ENCODE measurements at places on chromosomes 4 and X. TPM values are rescaled to one million over a fixed set of nuclear protein-coding genes. Genes with fewer than 3 reads are reported as not detected.
A peak's percentile ranks its signal among the peaks of the same experiment; 100 is the strongest.

- H3K27me3 ChIP-seq, result no peaks in the 10 kb centered on the region
- H3K36me3 ChIP-seq, result peaks cover 2% of the 10 kb centered on the region
- H3K4me1 ChIP-seq, result no peaks in the 10 kb centered on the region
- no peak overlapping the region for H3K27ac ChIP-seq
- H3K4me3 ChIP-seq, result no peak overlapping the region
- no peak for DNase-seq
These were observed 126.1 kb downstream of the ASB9 start for GRCh38 chrX:15143825-15144121.

DNA sequence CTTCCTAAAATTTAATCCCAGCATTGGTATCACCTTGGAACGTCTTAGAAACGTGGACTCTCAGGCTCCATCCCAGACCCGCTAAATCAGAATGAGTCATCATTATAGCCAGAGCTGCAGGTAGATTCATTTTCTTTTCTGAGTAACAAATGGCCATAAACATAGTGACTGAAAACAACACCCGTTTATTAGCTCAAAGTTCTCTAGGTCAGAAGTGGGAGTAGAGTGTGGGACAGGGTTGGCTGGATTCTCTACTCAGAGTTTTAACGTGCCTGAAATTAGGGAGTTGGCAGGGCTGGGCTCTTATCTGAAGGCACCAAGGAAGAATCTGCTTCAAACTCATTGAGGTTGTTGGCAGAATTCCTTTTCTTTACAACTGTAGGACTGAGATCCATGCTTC lies 101.8 kb upstream of the C1QTNF7 start:
- H3K36me3 ChIP-seq, result no peaks in the 10 kb centered on the region
- H3K27me3 ChIP-seq, result no peaks in the 10 kb centered on the region
- no peak for DNase-seq
- no peak overlapping the region for H3K4me3 ChIP-seq
- H3K27ac ChIP-seq, result no peak overlapping the region
- H3K4me1 ChIP-seq, result peaks cover 2% of the 10 kb centered on the region

DNA sequence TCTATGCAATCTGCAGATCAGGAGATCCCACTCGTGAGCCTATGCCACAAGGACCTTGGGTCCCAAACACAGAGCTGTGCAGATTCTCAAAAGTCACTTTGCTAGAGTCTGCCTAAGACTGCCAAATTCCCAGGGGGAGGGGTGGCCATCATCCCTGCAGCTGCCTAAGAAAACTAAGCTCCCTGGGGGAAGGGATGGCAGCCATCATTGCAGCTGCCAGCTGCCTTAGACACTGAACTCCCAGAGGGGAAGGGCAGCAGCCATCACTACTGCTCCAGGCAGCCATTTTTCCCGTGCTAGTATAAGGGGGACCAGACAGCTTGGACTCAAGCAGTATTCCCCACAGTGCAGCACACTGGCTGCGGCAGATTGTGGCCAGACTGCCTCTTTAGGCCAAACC lies 156.9 kb downstream of the NKX6-1 start:
- peaks cover 35% of the 10 kb centered on the region for H3K36me3 ChIP-seq
- no peak overlapping the region for H3K4me3 ChIP-seq
- no peaks in the 10 kb centered on the region for H3K27me3 ChIP-seq
- no peak overlapping the region for H3K27ac ChIP-seq

- DNase-seq, result no peak
- H3K4me3 ChIP-seq, result no peak overlapping the region
- no peaks in the 10 kb centered on the region for H3K4me1 ChIP-seq
- no peak overlapping the region for H3K27ac ChIP-seq
- no peaks in the 10 kb centered on the region for H3K27me3 ChIP-seq
These were observed 42.6 kb upstream of the TADA2B start for GRCh38 chr4:7000421-7001176.

DNA sequence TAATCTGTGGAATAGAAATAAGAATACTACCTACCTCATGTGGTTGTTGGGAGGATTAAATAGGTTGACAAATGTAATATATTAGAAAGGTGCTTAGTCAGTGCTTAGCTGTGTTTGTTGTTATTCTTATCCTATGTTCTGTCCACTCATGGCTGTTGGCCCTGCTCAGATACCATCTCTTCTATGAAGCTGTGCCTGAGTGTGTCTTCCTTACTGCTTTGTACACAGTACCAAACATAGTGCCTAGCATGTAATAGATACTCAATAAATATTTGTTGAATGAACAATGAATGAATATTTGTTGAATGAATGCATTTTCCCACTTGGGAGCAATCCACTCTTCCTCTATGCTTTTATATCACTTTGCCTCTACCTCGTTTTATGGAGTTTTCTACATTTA lies 57.2 kb downstream of the NHS start:
- DNase-seq, result no peak
- H3K4me1 ChIP-seq, result no peaks in the 10 kb centered on the region
- no peaks in the 10 kb centered on the region for H3K27me3 ChIP-seq
- H3K27ac ChIP-seq, result no peak overlapping the region
- H3K4me3 ChIP-seq, result no peak overlapping the region

DNA sequence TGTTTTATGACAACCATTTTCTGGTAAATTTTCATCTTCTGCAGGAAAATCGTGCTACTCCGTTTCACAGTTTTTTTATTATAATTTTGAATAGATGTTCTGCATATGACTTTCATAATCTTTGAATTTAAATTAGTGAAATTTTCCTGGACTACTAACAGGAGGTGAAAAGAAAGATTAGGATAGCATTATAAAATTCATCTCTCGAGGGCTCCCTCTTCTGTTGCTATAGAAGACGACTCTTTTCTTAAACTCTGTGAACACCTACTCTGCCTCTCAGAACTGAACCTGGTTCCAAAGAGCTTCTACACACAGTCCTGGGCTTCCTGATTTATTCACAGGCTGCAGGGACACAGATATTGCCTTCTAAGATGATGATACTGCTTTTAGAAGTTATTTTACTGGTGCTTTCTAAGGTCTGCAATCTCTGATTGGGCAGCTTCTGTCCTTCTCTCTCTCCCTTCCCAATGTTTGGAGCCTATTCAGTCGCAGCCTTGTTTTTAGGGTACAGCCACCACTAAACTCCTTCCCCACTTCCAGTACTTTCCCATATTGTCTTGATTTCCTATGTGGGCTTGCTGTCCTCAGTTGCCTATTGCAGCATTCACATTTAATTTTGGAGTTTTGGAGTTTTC lies 10.1 kb upstream of the SAP30 start:
- H3K4me3 ChIP-seq, result no peak overlapping the region
- H3K4me1 ChIP-seq, result no peaks in the 10 kb centered on the region
- no peak for DNase-seq
- H3K27ac ChIP-seq, result no peak overlapping the region
- peaks cover 2% of the 10 kb centered on the region for H3K36me3 ChIP-seq

DNA sequence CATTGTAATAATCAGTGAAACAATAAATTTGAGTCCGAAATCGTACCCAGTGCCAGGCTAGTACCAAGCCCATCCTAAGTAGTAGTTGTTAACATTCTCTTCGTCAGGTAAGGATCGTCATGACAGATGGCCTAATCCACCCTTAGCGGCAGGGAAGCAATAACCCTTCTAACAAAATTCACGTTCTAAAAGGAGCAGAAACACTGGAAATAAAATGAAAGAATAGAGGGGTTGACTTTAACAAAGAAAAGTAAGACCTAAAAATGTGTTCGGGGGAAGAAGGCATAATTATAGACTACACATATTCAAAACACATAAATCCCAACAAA lies 142.7 kb downstream of the CPEB2 start:
- H3K36me3 ChIP-seq, result no peaks in the 10 kb centered on the region
- peaks cover 5% of the 10 kb centered on the region for H3K4me1 ChIP-seq
- no peak overlapping the region for H3K27ac ChIP-seq
- no peaks in the 10 kb centered on the region for H3K27me3 ChIP-seq
- no peak for DNase-seq
- H3K4me3 ChIP-seq, result no peak overlapping the region

DNA sequence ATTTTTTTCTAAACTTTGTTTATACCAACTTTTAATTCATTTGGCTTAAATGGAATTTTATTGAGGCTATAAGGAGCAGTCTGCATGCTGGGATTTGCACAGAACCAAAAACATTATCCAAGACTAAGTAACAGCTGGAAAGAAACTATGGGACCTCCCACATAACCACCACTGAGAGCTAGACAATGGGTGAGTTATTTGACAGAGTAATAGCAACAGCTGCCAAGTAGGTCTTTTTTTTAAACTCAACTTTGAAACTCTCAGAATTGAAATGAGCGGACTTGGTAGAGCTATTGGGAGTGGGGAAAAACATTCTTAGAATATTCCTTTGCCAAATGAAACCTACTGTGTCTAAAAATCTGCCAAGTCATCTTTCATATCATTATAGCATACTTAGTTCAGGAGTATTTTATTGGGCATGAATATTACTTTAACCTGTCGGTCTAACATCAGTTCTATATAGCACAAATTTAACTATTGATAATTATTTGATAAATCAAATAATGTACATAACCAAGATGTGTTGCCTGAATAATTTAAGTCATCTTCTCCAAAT lies 1428.0 kb downstream of the PCDH7 start:
- DNase-seq, result no peak
- H3K4me1 ChIP-seq, result no peaks in the 10 kb centered on the region
- H3K27ac ChIP-seq, result no peak overlapping the region

DNA sequence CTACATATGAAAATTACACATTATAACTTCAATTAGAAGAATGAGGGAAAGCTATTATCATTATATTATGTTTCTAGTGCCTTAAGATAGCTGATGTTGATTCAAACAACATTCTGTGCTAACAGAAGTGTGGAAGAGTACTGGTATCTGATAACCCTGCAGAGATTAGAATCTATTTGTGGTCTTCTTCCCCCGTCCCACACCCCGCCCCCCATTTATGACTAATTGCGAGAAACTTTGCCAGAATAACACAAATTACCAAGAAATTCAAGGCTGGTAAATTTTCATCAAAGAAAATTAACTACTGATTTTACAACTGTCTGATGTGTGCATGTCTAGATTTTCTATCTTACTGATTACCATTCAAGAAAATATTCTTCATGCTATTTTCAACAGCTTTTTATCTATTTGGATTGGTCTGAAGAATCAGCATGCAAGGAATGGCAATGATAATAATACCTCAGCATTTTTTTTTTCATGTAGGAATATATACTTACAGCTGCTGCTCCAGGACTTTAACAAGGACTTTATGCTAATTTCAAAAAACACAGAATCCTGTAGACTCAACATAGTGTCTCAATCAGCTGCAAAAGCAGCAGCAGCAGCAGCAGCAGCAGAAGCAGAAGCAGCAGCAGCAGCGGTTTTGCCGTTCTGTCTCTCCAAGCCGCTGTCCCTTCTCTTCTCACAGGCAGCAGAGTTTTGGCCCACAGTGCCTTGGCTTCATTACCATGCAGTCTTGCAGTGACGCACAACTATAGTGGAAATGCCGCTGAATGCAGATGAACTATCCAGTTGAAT lies 126.7 kb downstream of the FRYL start:
- no peak for DNase-seq
- H3K27me3 ChIP-seq, result no peaks in the 10 kb centered on the region
- H3K27ac ChIP-seq, result no peak overlapping the region
- H3K36me3 ChIP-seq, result no peaks in the 10 kb centered on the region

DNA sequence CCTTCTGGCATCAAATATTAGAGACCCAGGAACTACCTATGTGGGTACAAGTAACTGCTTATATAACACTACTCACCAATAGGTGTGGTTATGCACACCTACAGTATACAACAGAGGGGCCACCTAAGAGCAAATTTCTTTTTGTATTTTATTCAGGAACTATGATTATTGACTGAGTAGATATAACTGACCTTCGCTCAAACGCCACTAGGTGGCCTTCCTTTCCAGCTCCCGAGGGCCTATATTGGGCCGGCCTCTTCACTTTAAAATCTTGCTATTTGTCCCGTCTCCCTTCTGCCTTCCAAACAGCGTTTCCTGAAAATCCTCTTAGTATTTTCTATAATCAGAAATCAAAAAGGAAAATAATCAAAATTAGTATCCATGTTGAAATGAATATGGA lies 19.9 kb upstream of the PABPC5 start:
- peaks cover 2% of the 10 kb centered on the region for H3K36me3 ChIP-seq
- H3K27ac ChIP-seq, result no peak overlapping the region
- DNase-seq, result no peak
- H3K4me3 ChIP-seq, result no peak overlapping the region

GRCh38 chr4:83876047-83876446 lies 340.1 kb downstream of the GPAT3 start:
- no peaks in the 10 kb centered on the region for H3K4me1 ChIP-seq
- DNase-seq, result no peak
- no peak overlapping the region for H3K27ac ChIP-seq
- no peaks in the 10 kb centered on the region for H3K36me3 ChIP-seq

DNA sequence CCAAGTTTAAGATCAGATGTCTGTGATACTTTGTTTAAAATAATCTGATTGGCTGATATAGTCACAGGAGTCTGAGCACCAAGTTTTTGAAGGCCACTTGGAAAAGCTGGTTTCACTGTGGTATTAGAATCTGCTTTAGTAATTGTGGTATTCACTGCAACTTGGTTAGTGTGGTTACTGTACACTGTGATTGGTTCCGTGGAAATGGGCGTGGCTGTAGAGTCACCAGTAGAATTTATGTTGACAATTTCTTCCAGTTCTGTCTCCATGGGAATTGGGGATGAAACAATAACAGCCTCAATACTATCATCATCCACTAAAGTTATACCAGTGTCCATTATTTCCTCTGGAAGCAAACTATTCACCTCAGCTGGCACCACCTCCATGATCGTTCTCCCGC lies 26.2 kb downstream of the LIN54 start:
- H3K27me3 ChIP-seq, result no peaks in the 10 kb centered on the region
- no peaks in the 10 kb centered on the region for H3K4me1 ChIP-seq
- DNase-seq, result no peak
- H3K36me3 ChIP-seq, result peaks cover 2% of the 10 kb centered on the region
- no peak overlapping the region for H3K27ac ChIP-seq
- no peak overlapping the region for H3K4me3 ChIP-seq

GRCh38 chr4:63851496-63851895 lies 557.8 kb downstream of the TECRL start:
- H3K27ac ChIP-seq, result no peak overlapping the region
- no peaks in the 10 kb centered on the region for H3K4me1 ChIP-seq
- no peaks in the 10 kb centered on the region for H3K27me3 ChIP-seq
- DNase-seq, result no peak
- no peaks in the 10 kb centered on the region for H3K36me3 ChIP-seq
- H3K4me3 ChIP-seq, result no peak overlapping the region

- no peak overlapping the region for H3K4me3 ChIP-seq
- H3K27me3 ChIP-seq, result no peaks in the 10 kb centered on the region
- no peaks in the 10 kb centered on the region for H3K4me1 ChIP-seq
- peak; percentile 36 for DNase-seq
These were observed 83.6 kb downstream of the ANAPC10 start for GRCh38 chr4:145014365-145014764.

JCHAIN gene
- not detected for total RNA-seq

PDCL2 gene
- not detected for total RNA-seq

KCND1 gene
- 5.7 TPM for total RNA-seq

NKX3-2 gene
- total RNA-seq, result 1.9 TPM

SNX12 gene
- total RNA-seq, result 69.7 TPM

KDR gene
- total RNA-seq, result 48.2 TPM

NR0B1 gene
- total RNA-seq, result not detected

MXD4 gene
- 24.1 TPM for total RNA-seq

EGFL6 gene
- total RNA-seq, result 0.75 TPM

Measured in H9 (cell line).